ENCODE measurements at places on chromosomes 2 and 18.

GRCh38 chr18:811182-811891, 705 bp downstream of the YES1 start:
- peak; percentile 36 for DNase-seq

GRCh38 chr2:122660786-122661634, 905.6 kb downstream of the TSN start:
- DNase-seq = no peak

DNA sequence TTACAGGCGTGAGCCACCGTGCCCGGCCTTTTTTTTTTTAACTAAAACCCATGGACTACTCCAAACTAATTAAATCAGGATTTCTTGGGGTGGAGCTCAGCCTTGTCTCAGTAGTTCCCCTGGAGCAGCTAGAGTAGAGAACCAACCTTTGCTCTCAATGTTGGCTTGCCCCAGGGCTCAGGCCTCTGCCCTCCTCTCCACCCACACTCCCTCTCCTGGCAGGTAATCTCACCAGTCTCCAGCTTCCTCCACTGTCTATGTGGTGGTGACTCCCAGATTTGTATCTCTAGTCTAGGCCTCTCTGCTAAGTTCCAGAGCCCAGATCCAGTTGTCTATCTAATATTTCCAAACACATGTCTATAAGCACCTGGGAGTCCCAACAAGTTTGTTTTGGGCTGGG, 9.6 kb upstream of the MTA3 start:
- DNase-seq = no peak

DNA sequence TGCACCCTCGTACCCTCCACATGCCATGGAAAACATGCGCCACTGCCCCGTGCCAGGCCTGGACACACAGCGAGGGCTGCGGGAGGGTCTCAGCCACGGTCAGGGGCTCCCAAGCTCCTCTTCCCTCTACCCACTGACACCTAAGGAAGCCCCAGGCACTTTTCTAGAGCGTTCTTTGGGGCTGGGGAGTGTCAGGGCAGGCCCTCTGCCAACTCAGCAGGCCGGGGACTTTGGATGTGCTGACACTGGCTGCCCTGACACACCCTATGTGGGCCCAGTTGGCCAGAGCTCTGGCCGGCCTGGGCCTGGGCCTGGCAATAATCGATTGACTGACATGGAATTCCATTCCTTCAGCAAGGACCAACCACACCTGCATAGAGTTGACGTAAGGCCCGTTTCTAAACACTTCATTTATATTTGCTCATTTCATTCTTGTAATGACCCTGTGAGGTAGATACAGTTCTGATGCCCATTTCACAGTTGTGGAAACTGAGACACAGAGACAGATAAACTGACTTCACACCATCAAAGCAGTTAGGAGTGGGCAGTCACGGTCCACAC, 70.5 kb downstream of the ZFP36L2 start:
- DNase-seq = no peak

DNA sequence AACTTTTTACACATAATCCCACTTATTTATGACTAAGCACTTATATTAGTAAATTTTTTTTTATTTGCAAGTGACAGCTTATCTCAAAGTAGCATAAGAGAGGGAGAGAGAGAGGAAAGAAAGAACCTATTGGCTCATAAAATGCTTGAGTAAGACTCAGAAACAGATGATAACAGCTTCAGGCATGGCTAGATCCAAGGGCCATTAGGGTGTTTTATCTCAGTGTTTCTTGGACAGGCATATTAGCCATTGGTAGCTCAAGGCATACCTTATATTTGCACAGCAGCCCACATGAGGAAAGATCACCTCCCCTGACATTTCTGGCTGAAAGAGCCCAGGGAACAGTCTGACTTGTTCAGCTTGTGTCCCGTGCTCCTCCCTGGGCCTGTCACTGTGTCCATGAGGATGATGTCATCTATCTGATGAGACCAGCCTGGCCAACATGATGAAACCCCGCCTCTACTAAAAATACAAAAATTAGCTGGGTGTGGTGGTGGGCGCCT, 64.4 kb downstream of the IL1R2 start:
- no peak for DNase-seq

DNA sequence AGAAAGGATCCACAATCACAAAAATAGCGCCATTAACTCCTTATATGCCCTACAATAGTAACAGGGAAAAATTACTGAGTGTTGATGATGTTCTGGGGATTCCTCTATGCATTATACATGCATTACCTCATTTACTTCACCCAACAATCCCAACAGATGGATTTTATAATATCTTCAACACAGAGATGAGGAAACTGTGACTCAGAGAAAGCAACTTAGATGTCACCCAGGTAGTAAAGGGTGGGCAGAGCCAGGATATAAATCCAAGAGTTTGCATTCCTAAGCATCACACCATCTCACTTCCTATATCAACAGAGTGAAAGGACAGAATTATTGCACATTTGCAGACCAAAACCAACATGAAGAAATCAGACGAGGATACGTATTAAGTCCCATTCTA, 144.2 kb downstream of the TCF4 start:
- no peak for DNase-seq

GRCh38 chr2:42089340-42089925, 41.6 kb downstream of the PKDCC start:
- peak; percentile 24 for DNase-seq

GRCh38 chr2:232315049-232315922, 63.3 kb upstream of the ALPP start:
- no peak for DNase-seq

- DNase-seq = no peak
These were observed 5.6 kb downstream of the TMEM247 start for GRCh38 chr2:46485002-46485401.

- DNase-seq = no peak
These were observed 385.2 kb downstream of the ARHGAP15 start for GRCh38 chr2:143514413-143514812.

DNA sequence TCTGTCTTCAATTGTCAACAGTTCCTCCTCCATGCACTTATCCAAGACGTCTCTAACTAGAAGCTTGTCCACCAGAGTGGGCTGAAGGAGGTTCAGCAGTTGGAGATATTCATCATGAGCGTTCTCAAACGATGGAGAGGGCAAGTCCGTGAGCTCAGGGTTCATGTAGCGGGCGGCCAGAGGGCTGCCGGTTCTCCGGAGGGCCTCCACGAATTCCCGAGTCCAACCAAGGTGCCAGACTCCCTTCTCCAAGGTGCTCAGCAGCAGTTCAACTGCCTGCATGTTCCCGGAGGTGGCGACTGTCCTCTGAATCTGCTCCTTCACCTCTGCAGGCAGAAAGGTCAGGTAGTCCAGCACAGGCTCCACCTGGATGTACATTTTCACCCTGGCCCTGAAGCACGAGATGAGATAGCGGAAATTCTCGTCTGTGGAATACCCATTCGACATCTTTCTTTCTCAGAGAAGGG, 590 bp downstream of the IFIH1 start:
- no peak for DNase-seq

DNA sequence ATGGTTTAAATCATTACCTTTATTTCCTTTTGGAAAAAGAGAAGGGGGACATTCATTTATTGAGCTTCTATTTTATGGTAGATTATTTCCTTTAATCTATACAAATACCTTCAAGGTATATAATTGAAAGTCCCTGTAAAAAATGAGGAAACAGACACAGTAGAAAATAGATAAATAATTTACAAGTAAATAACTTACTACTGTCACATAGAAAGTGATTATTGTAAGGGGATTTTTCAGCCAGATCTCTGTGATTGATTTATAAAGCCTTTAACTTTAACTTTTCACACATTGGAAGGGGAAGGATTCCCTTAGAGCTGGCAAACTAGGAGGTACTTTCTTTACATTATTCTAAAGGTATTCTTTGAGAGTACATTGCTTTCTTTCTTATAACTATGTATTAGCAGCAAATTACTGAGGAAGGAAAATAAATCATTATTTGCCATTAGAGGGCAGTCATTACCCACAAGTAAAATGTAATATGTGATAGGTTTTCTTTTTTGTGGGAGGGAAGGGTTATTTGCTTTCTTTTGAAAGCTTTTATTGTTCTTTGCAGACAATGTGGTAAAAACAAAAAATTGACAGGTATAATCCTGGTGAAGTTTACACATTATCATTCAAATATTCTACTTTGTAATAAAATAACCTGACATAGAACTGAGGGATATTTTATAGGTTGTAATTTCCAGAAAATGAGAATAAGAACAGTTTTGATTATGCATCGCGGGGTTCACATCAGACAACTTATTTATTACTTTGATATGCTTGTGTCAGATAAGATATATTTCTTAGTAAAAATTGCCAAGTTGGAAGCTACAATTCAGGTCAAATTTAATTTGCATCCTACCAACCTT, 24.8 kb upstream of the RPE start:
- DNase-seq = peak; percentile 32

GRCh38 chr2:195658541-195658890, 1.5 kb downstream of the SLC39A10 start:
- peak; percentile 49 for DNase-seq
